ELF-1 (cell line): ENCODE measurements at places on chromosomes 13 and 19.

DNA sequence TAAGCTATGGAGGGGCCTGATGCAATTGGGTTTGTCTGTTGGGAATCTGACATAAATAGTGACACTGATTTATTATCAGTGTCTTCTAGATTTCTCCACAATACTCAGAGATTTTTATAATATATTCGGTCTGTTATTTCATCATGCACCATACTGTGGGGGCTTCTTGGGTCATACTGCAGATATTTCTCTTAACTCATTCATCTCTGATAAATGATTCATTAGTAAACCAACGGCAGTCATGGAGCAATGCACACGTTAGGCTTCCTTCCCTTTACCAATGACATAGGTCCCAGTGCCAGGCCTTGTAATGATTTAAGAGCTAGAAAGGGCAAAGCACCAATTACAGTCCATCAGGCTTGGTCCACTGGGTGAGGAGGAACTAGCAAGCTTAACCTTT is 53.6 kb downstream of the FAM216B start:
- DNase-seq, result no peak

DNA sequence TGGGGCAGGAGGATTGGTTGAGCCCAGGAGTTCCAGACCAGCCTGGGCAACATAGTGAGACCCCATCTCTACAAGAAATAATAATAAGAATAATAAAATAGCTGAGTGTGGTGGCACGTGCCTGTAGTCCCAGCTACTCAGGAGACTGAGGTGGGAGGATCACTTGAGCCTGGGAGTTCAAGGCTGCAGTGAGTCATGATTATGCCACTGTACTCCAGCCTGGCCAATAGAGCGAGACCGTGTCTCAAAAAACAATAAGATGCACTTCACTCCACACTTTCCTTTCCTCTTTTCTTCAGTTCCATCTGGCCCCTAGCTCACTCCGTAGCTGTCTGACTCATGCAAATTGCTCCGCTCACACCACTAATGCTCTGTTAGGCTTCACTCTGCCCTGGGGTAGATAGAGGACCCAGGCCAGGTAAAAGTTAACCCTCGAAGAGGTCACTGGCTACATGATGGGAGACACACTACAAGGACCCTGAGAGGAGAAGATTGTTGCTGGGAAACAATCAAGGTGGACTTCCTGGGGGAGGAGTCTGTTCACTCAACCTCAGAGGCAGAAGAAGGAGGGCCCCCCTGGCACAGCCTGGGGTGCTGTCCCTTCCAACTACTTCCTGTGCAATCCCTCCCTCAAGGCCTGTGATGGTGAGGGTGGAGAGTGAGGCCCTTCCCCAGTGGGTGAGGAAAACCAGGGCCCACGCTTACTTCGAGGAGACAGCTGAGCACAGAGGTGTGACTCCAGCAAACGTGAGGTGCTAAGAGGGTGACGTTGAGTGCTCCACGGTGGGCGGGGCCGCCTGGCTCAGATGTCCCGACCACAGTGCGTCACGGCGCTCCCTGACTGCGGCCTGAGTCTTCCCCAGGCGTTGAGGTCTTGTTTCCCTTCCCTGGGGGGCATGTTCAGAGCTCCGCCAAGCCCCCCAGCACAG is 8.8 kb upstream of the TNFSF9 start:
- peak; percentile 27 for DNase-seq

DNA sequence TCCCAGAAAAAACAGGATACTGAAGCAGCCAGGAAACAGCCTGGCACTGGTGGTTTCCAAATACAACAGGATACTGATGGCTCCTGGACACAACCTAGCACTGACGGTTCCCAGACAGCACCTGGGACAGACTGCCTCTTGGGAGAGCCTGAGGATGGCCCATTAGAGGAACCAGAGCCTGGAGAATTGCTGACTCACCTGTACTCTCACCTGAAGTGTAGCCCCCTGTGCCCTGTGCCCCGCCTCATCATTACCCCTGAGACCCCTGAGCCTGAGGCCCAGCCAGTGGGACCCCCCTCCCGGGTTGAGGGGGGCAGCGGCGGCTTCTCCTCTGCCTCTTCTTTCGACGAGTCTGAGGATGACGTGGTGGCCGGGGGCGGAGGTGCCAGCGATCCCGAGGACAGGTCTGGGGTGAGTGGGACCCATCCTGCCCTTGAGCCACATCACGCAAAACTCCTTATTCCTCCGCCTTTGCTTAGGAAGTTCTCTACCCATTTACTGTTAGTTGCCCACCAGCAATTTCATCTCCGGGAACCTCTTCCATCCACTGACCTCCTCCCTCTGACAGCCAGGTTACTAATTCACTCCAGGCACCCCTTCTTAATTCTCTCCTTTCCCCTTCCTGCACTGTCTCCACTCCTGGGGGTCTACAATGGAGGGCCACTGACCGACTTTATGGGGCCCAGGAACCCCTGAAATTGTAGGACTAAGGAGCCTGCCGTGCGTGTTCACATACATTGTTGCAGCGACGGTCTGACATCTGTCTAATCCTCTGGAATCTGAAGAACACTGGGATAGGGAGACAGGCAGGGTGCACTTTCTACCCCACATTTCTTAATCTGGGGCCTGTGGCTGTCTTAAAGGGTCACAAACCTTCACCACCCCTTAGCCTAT is 1.2 kb downstream of the ITPKC start:
- peak; percentile 54 for DNase-seq

DNA sequence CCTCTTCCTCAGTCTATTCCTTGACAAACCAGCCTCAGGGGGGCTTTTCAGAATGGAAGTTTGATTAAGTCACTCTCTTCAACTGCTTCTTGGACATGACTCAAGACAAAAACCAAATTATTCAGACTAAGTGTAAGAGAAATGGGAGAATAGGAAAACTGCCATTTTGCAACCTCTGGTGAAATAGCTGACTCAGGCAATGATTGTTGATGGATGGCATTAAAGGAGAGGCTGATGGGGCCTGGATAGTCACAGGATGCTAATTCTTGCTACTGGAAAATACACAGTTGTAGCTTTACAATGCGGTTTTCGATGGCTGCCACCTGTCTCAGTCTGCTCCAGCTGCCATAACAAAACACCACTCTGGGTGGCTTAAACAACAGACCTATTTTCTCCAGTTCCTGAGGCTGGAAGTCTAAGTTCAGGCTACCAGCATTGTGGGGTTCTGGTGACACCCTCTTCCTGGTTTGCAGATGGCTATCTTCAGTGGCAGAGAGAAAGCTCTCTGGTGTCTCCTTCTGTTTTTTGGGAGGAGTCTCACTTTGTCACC is 6.1 kb downstream of the NOSIP start:
- DNase-seq, result no peak

- peak; percentile 79 for DNase-seq
Observed at GRCh38 chr19:1266916-1267476, 2.1 kb upstream of the CIRBP start.

DNA sequence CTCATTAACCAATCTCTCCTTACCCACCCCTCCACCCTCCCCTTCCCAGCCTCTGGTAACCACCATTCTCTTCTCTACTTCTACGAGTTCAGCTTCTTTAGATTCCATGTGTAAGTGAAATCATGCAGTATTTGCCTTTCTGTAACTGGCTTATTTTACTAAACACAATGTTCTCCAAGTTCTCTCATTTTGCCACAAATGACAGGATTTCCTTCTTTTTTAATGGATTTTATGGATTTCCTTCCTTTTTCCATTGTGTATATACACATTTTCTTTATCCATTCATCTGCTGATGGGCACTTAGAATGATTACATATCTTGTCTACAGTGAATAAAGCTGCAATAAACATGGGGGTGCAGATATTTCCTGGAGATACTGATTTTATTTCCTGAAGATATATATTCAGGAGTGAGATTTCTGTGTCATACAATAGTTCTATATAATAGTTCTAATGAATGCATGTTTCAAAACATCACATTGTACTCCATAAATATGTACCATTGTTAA is 20.2 kb downstream of the KCTD12 start:
- no peak for DNase-seq

- DNase-seq, result no peak
Observed at GRCh38 chr13:32548837-32549236, 10.2 kb upstream of the N4BP2L2 start.

DNA sequence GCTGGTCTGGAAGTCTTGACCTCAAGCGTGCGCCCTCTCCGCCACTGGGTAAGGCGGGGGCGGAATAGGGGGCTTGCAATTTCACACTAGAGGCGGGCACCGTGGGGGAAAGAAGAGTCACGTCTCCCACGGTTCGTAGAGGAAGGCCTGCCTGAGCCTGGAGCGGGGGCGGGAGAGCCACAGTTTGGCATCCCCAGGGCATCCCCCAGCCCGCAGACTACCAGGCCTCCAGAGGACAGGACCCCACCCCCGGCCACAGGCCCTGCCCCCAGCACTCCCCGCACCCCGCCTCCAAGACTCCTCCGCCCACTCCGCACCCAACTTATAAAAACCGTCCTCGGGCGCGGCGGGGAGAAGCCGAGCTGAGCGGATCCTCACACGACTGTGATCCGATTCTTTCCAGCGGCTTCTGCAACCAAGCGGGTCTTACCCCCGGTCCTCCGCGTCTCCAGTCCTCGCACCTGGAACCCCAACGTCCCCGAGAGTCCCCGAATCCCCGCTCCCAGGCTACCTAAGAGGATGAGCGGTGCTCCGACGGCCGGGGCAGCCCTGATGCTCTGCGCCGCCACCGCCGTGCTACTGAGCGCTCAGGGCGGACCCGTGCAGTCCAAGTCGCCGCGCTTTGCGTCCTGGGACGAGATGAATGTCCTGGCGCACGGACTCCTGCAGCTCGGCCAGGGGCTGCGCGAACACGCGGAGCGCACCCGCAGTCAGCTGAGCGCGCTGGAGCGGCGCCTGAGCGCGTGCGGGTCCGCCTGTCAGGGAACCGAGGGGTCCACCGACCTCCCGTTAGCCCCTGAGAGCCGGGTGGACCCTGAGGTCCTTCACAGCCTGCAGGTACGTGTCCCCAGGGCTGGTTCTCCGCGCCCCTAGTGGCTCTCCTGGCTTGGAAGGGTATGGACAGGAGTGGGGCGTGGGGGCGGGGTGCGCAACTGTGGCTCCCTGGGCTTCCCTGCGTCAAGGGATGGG is at the start of gene ANGPTL4:
Gene ANGPTL4, plus strand, starts transcription at position 353 of the 969 bp plus-strand sequence. Its CDS starts 167 bp downstream, at position 520.
- peak; percentile 72 for DNase-seq

DNA sequence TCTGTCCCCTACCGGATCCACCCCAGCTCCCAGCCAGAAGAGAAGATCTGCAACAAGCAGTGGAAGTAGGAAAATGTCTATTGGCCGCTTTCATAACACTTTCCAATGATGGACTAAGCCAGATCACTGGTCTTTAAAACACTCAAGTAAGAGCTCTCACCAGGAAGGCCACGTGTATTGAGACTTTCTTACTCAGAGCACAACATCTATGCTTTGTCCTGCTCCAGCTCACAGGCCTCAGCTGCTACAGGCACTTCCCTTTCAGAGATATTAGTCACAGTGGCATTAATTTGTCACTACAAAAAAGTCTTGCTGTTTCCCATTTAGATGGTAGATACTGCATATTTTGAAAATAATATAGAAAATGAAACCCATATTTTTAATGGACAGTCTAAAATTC is 164.2 kb downstream of the ABCC4 start:
- no peak for DNase-seq

DNA sequence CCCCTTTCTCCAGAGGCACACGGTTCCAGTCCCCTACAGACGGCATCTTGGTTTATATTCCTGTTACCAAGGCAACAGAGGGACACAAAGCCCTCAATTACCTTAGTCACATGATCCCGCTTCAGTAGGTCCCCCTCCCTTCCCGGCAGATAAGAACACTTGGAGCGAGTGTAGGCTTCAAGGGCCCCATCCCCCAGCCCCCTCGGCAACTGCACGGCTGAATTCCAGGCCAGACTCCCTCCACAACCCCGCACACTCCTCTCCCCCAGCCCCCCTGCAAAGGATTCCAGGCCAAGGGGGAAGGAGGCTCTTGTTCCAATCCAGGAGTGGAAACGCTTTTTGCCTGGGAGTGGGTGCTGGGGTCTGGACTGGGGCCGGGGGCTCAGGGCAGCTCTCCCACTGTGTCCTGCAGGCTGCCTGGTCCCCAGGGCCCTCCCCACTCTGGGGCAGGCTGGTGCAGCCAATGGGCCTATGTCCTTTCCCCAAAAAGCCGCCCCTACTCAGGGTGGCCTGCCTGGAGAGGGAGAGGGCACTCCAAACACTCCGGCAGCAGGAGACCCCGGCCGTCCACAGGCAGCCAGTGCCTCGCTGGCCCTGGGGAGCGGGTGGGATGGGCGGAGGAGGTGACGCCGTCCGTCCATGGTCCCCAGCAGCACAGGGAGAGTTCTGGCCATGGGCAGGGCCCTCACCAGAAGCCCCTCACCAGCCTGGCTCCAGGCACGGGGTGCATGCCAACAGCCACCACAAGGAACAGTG is 62.6 kb downstream of the MLLT1 start:
- DNase-seq, result peak; percentile 95

GRCh38 chr19:21147540-21147939 is 5.7 kb downstream of the ZNF431 start:
- DNase-seq, result no peak

DNA sequence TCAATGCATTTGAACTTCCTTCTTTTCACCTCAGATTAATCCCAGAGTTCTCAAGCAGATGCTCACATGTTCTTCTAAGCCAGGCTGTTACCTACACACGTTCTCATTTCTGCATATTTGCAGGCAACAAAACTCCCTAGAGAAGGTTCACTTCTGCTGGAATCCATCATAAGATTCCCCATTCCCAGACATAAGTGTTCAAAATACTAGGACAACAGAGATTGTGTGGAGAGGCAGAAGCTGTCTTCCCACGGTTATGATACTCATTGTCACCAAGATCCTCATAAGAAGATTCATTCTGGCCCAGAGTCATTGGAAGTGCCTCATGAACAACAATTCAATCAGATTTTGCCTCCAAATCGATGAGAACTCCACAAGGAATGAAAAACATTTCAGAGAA is 931.6 kb upstream of the MIR17HG start:
- no peak for DNase-seq

DNA sequence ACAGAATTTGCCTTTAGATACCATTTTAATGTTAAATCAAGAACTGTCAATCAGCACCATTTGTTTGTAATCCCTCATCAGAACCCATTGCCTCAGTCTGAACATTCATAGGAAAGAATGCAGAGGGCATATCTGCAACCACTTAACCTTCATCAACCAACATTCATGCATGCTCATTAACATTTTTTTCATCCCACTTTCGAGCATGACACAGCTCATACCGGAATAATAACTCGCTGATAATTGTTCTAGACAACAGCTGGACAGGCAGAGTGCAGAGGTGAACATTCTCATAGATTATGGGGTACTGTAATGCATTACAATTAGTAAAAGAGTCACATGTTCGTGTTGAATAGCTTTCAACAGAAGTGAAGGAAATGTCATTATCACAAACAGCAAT is 216.8 kb downstream of the DIAPH3 start:
- no peak for DNase-seq

- DNase-seq, result peak; percentile 57
Observed at GRCh38 chr19:40502647-40503319, 36.0 kb downstream of the SPTBN4 start.
